ENCODE measurements at places on chromosomes 16 and 17. TPM values are rescaled to one million over a fixed set of nuclear protein-coding genes. Genes with fewer than 3 reads are reported as not detected.

GRIN2C gene
- total RNA-seq = 0.49 TPM

PHF12 gene
- total RNA-seq = 54.3 TPM

CCL4 gene
- total RNA-seq = 0.16 TPM

TBX2 gene
- 1.4 TPM for total RNA-seq

MYL4 gene
- 1.1 TPM for total RNA-seq

Measured in sigmoid colon (tissue), 7 donors.